ENCODE measurements at places on chromosomes 2 and 18. TPM values are rescaled to one million over a fixed set of nuclear protein-coding genes. Genes with fewer than 3 reads are reported as not detected.

DNA sequence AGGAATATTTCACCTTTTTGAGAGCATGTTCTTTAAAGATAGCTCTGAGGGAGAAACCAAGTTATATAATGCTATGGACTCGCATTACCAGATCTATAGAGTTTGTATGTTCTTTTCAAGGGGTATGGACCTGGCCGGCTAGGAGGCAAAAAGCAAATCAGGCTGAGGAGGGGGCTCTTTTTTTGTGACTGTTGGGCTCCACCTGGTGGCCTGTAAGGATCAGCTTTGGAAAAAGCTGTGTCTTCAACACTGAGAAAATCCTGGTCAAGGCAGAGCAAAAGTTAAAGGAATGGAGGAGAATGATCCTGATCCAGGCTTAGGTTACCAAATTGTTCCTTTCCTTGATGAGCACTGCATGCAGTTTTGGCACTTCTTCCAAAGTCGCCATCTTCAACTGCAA, 180.5 kb downstream of the DIS3L2 start:
- DNase-seq, result peak; percentile 82

- peak; percentile 1 for DNase-seq
Measured at GRCh38 chr18:4672162-4672561, 217.1 kb upstream of the DLGAP1 start.

GRCh38 chr2:224984637-224985036, 57.6 kb downstream of the DOCK10 start:
- DNase-seq, result no peak

The IGFBP2 gene
- 309 TPM for total RNA-seq

GRCh38 chr2:166758956-166759355, 129.3 kb upstream of the XIRP2 start:
- no peak for DNase-seq

The VIT gene
- not detected for total RNA-seq

The NR4A2 gene
- total RNA-seq, result 0.85 TPM

GRCh38 chr2:207296265-207296948, 130.7 kb upstream of the KLF7 start:
- DNase-seq, result peak; percentile 17

The CSRNP3 gene
- 3.8 TPM for total RNA-seq

GRCh38 chr2:68351997-68352396, 13.1 kb upstream of the PLEK start:
- no peak for DNase-seq

The SLC9A2 gene
- total RNA-seq, result 0.08 TPM

GRCh38 chr2:165776013-165776412, 18.0 kb downstream of the GALNT3 start:
- no peak for DNase-seq

DNA sequence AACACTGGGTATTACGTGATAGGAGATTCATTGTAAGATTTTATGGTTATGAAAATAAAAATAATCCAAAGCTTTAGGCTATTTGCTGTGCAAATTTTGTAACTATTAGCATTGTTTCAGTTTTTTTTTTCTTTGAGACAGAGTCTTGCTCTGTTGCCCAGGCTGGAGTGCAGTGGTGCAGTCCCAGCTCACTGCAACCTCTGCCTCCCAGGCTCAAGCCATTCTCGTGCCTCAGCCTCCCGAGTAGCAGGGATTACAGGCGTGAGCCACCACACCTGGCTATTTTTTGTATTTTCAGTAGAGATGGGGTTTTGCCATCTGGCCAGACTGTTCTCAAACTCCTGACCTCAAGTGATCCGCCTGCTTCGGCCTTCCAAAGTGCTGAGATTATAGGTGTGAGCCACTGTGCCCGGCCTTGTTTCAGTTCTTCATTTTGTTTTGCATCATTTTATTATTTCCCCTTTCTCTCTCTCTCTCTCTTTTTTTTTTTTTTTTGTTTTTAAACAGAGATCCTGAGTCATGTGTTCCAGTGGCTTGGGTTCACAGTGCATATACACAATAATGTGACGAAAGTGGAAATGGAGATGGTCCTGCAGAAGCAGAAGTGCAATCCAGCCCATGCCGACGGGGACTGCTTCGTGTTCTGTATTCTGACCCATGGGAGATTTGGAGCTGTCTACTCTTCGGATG, 25.8 kb downstream of the CASP10 start:
- DNase-seq, result no peak

DNA sequence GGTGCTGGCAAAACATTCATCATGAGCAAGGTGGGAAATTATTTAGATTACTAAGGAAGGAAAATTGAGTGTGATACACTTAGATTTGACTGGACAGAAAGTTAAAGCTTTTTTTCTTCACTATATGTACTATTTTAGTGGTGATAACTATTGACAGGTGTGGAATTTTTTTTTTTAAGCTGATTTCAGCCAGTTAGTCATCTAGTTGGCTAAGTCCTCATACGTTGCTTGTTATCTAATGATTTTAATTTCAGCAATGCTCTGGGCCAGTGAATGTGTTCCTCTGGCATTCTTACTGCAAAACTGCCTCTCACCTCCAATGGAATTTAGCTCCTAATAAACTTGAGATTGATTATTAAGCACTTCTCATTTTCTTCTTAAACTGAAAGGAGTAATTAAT, 1223.2 kb upstream of the ACVR2A start:
- no peak for DNase-seq

DNA sequence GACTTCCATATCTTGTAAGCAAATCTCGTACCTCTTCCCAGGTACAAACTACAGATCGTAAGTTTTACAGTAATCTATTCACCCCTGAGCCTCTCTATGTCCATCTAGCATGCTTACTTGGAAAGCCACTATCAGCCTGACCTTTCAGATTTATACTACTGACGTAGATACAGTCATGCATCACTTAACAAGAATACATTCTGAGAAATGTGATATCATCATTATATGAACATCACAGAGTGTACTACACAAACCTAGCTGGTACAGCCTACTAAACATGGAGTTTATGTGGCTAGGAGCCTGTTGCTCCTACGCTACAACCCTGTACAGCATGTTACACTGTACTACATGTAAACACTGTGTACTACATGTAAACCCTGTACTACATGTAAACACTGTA, 293.2 kb upstream of the ZNF804A start:
- no peak for DNase-seq

The TMEM237 gene
- 57.7 TPM for total RNA-seq

The CRACDL gene
- total RNA-seq, result 0.14 TPM

GRCh38 chr18:63079114-63079513, 240.5 kb downstream of the BCL2 start:
- peak; percentile 53 for DNase-seq

The CD8A gene
- total RNA-seq, result 0.24 TPM

- peak; percentile 96 for DNase-seq
Measured at GRCh38 chr2:231666171-231667095, 41.9 kb upstream of the PTMA start.

GRCh38 chr18:46542545-46542944, 114.5 kb downstream of the LOXHD1 start:
- DNase-seq, result peak; percentile 67

DNA sequence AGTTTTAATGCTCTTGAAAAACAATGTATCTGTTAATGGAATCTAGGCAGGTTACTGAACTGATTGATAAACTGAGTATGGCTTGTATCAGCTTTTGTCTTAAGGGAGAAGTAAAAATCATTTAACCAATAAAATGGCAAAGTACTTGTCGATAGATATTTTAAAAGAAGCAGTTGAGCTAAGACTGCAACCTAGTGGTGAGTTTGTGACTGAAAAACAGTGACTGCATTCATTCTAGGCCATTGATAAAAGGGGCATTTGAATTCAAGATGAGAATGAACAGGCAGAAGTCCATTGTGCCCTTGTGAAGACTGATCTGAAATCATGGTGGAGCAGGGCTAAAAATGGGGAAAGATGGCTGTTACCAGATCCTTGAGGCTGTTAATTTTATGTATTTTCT, 59.4 kb upstream of the MSTN start:
- peak; percentile 78 for DNase-seq

DNA sequence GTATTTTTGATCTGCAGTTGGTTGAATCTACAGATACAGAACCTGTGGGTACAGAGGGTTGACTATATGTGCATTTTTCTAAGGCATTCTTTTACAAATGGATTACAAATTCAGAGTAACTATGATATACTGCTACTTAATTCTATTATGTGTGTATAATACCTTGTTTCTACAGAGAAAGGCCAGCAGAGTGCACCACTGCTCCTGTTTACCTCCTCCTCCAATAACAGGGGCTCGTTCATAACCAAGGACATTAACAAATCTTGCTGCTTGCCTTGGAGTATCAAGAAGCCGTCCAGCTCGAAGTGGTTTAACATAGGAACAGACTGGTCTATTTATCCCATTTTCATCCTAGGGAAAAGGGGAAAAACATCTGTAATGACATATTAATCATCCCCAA, 16.4 kb downstream of the CEP76 start:
- peak; percentile 11 for DNase-seq

The CCDC74B gene
- total RNA-seq, result 34.5 TPM

The KCNIP3 gene
- 2.6 TPM for total RNA-seq

GRCh38 chr2:136718273-136718672, 47.1 kb upstream of the THSD7B start:
- no peak for DNase-seq

DNA sequence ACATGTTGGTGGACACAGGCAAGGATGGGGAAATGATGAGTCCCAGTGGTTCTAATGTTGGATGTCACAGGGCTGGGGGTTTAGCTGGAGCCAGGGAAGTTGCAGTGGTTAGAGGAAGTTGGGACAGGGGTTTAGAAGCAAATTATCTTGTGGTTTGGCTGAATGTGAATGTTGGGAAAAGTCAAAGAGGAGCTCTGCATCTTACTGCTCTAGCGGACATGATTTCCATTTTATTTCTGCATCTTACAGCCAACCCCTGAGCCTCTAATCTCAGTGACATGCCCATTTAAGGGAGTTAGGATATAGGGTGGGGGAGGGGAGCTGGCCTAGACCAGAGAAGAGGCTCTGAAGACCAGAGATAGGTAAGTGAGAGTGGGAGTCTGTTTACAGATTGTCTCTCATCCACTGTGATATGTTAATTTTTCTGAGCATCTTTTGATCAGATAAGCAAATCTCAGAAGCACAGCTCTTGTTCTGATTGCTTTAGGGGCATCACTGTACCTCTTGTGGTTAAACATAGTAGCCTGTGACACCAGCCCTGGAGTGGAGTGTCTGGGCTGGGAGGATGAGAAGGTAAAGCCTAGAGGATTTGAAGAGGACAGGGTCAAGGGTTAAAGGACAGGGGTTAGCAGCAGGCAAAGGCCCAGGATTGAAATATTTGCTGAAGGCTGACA, 43.6 kb downstream of the SETBP1 start:
- peak; percentile 22 for DNase-seq

DNA sequence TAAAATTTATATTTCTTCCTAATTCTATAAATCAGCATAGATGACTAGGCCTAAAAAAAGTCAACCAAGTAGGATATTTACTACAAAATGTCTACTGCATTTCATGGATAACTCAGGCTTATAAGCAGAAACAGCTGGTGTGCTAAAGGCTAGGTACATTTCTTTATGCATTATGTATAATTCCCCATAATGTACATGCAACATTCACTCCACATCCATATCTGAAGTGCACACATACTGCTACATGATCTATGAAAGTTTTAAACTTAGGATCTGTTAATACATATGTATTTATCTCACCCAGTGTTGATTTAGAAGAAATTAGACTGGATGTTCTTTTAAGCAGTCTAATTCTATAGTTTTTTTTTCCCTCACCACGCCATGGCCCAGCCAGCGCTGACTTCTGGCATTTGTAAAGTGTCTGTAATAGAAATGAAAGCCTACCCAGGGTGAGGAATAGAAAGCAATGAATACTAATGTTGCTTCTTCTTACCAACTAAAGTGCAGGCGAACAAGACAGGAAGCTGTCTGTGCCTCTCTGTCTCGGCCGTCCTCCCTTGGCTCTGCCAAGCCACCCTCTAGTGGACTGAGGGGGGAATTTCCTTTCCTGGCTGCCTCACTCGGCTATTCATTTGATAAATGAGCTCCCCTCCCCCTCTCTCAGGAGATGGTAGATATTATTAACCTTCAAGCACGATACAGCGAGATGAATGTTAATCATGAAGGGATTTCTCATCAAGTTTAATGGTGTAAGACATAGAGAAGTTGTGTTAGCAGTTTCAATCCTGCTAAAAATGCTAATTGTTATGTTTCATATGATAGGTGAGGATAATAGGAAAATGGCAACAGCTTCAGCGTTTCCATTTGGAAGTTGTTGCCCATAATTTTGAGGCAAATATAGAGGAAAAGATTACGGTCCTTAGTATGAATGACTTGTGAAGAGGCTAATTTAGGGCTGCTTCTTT, 384.5 kb downstream of the MTX2 start:
- DNase-seq, result peak; percentile 93

DNA sequence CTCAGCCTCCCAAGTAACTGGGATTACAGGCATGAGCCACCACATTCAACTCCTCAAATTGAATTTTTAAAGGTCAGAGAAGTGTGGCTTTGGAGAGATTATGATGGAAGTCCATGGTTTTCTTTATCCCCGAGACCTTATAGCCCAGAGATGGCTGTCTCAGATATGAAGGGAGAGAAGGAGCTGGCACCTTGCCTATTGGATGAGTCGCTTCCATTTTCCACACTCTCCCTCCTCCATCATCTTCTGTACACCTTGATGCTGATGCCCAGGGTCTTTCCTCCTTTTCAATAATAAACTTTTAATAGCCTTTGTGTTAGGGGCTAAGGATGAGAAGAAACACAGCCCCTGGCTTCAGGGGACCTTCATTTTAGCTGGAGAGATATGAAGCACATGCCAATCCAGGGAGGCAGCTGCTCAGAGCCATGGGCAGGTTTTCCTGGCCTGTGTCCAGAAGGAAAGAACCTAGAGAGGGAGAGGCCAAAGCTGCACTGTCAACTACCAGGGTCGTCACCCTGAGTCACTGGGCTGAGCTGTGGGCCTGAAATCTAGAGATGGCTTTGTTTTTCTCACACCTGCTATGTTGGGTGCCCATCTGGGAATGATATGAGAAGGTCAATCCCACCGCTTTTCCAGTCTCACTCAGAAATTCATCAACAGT, 146.0 kb upstream of the SERTAD2 start:
- no peak for DNase-seq

The GPR35 gene
- 0.39 TPM for total RNA-seq

The REG3G gene
- not detected for total RNA-seq

The ST8SIA5 gene
- 4.8 TPM for total RNA-seq

The TBC1D8 gene
- 39.5 TPM for total RNA-seq

The IGFBP5 gene
- total RNA-seq, result 0.74 TPM

GRCh38 chr2:144498277-144498676, 21.6 kb downstream of the ZEB2 start:
- no peak for DNase-seq

DNA sequence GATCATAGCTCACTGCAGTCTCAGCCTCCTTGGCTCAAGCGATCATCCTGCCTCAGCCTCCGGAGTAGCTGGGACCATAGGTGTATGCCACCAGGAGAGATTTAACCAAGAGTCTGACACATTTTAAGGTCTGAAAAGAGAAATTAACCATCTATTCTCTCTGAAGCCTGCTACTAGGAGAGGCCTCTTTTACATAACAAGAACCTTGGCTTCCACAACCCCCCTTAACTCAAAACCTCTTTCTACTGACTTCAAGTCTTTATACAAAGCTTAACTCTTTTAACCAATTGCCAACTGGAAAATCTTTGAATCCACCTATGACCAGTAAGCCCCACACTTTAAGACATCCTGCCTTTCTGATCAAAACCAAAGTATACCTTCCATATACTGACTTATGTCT, 279.9 kb upstream of the CELF4 start:
- DNase-seq, result peak; percentile 41

Measured in GM23338 (cell line).